Fibroblast of villous mesenchyme (primary cell): ENCODE measurements at places on chromosomes 16 and 17.

DNA sequence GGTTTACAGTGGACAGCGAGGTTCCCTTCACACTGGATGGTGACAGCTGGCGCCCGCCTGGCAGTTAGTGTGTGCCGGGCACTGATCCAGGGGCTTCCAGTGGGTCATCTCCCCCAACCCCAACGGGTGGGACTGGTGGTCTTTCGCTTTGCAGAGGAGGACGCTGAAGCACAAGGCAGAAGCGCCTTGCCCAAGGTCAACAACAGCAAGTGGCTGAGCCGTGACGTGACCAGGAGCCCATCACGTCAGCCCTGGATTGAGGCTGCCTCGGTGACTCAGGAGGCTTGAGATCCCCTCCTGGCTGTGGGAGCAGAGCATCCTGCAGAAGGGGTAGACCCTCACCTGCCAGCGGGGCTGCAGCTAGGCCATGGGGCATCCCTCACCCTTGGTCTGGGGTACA is 215.3 kb downstream of the RBFOX3 start:
- DNase-seq, result no peak

DNA sequence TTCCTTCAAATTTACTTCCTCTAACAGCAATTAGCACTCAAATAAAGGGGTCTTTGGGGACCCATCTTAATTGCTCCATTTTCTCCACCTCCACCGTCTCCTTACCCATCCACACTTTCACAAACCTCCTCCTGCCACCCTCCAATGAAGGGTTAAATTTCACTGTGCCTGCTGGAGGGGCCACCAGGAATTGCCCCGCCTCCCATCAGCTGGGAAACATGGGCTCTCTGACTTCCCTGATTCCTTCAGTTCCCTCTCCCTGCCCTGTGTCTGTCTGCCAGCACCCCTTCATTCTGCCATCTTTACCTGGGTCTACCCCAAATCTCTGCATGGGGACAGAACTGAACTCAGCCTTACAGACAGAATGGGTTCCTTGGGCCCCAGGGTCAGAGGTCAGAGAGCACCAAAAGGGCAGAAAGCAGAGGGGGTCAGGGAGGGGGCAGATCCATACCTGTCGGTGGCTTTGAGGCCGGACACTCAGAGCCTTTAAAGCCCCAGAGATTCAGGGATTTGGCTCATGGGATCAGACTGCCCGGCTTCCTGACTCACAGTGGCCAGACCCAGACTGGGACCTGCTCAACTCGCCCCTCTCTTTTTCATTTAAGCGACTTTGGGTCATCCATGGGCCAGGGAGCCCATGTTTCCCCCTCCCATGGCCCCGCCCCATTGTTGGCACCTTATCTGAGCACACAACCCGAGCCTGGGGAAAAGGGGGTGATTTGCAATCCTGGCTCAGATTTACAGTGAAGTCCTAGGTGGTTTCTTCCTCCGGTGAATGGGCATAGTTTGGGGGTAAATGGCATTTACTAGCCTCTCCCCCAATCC is 17.6 kb upstream of the SP2 start:
- DNase-seq, result no peak

DNA sequence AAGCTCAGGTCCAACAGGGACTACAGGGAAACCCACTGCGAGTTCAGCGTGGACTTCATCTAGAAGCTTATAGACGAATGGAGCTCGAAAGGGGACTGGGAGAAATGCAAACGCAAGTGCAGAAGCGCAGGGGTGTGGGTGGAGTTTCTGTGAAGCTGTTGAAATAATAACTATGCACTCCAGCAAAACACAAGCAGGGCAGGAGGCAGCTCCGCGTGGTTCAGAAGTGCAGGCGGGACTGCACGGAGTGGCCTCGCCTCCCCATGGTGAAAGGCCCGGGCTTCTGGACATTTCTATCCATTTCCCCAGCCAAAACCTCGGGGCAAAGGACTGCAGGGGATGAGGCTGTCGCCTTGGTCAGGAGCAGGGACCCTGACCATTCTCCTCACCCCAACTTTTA is 74.5 kb downstream of the ZNF423 start:
- DNase-seq, result no peak

DNA sequence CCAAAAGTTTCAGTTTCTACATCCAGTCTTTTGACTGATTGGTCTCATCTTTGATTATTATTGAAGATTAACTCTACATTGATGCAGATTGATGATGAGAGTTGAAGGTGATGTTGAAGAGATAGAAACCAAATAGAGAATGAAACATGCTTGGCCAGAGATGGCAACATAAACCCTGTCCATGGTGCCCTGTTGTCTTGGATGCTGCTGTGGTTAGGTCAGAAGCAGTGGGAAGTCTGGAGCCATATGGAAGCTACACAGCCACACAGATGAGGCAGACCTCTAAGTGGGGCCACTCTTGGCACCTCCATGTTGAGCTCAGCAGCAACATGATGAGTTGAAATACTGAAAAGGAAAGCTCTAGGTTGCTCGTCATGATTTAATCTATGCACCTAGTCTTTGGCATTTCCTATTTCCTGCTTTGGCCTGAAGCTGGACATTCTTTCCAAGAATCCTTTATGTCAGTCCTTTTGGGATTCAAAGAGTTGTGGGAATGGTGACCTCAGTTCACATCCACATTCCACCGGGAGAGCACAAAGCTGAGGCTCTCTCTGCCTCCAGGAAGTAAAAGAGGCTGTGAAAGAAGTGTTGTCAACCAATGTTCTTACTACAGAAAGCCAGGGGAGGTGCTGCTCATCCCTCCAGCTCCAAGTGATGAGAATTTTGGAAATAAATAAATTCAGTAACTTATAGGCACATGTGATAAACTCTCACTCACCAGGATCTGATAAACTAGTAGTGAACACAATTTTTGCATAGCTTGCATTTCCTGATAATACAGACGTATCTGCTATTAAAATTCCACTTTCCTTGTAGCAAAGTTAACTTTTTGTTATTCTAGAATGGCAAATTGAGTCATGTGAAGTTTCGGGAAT is 127.7 kb upstream of the MAF start:
- no peak for DNase-seq
